DMS153 (cell line): ENCODE measurements at places on chromosomes 3 and 15.

DNA sequence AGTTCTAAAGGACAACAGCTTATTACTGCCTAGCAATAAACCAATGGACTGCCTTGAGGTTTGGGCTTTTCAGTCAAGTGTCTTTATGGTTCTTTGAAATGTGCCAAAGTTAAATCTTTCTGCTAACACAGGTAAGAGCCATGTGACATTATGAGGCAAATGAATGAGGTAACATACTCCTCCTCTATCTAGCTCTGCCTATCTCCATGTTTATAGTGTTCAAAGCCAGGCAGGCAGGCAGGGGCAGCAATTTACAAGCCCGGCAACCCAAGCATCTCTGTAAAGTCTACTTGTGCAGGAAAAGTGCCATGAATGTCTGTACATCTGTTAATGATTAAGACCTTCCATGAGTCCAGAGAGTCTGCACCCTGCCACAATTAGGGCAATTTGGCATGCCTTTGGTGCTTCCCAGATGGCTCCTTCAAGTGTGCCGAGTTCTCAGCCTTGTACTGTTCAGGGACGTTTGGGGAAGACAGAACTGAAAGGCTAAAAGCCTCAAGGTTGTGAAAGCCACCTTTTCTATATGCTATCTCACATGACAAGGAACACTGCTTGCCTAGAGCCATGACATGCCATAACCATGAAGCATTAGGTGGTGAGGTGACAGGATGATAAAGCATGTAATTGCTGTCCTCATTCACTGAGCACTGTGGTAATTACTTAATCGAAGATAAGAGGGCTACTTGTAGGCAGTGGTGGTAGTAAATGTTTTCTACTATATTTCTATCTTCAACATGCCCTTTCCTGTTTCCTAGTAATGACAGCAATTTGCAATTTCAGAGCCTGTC, 41.4 kb upstream of the EIF1B start:
- no peak for DNase-seq

DNA sequence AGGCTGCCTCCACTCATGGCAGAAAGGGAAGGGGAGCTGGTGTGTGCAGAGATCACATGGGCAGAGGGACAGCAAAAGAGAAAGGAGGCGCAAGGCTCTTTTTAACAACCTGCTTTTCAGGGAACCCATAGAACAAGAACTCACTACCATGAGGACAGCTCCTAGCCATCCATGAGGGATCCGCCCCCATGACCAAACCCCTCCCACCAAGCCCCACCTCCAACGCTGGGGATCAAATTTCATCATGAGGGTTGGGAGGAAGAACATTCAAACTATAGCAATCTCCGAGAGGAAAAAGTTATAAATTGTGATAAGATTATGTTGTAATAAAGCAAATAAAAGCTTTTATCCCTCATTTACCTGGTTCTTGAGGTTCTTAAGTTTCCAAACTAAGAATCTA, 84.7 kb upstream of the LMCD1 start:
- DNase-seq = no peak

GRCh38 chr15:96333131-96334016, 2.9 kb downstream of the NR2F2 start:
- no peak for DNase-seq

DNA sequence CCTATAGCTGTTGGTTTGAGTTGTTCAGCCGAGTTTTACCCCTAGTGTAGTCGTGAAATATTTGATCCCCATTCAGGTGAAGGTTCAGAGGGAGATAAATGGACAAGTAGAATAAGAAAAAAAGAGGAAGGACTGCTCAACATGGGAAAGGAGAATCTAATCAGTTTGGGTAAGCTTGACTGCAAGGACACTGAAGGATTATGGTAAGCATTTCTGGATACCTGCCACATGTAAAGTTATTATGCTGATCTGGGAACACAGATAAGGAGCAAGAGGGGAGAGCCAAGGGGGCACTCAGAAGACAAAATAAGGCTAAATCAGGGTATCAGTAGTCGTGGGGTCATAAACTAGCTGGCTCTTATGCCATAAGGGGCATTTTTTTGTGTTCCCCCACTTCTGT, 49.9 kb downstream of the TFG start:
- no peak for DNase-seq

DNA sequence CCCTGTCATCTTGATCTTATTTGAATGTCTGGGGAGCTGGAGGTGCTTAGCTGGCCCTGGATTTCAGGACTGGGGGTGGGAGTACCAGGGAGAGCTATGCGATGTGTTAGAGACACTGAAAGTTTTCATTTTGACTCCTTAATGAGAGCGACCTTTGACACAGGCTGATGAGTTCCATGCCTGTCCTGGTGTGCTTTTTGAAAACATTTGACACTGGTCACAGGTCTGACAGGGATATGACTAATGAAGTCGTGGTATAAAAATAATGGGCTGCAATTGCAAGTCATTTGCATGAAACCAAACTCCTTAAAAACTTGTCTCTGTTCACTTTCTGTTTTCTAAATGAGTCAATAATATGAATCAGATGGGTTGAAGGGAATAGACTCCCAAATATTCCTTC, 81.9 kb downstream of the MECOM start:
- no peak for DNase-seq
